ENCODE measurements at places on chromosomes 2 and 18.

DNA sequence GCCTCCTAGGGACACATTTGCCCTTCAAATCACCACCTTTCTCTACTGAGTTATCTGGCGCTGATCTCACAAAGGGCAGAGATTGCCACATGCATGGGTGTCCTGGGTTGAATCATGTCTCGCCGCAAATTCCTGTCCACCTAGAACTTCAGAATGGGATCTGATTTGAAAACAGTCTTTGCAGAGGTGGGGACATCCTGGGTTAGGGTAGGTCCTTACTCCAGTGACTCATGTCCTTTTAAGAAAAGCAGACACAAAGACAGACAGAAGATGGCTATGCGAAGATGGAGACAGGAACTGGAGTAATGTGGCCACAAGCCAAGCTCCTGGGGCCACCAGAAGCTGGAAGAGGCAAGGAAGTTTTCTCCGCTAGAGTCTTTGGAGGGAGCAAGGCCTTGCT, 197.4 kb upstream of the SMIM21 start:
- no peak for DNase-seq

DNA sequence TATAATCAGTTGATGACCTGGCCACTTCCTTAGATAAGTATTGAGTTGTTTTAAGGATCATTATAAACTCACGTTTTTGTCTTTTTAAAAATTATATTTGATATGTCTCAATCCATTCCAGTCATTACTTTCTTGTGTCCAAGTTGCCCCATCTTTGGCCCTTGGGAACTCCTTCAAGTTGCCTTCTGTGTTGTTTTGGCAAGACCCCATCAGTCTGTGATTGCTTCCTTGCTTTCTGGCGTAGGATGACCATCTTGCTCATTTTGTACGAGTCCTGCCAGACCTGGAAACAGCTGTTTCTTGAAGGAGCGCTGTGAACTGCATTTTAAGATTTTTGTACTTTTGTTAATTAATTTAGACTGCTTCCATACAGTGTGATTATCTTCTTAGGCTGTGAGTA, 68.9 kb upstream of the ITM2C start:
- no peak for DNase-seq

DNA sequence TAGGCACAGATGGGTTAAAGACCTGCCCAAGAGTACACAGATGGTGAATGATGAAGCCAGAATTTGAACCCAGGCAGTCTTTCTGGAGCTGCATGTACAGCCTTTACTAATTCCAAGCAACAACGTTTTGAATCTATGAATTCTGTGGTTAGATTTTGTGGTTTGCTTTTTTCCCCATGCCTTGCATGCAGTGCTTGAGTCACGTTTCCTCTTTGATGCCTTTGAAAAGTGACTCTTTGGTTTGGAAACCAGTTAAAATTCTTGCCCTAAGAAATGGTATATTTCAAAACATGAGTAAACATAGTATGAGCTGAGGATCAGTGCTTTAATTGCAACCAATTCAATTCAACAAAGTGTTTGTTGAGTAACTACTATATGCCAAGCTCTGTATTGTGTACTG, 48.2 kb upstream of the PPM1B start:
- DNase-seq, result no peak

DNA sequence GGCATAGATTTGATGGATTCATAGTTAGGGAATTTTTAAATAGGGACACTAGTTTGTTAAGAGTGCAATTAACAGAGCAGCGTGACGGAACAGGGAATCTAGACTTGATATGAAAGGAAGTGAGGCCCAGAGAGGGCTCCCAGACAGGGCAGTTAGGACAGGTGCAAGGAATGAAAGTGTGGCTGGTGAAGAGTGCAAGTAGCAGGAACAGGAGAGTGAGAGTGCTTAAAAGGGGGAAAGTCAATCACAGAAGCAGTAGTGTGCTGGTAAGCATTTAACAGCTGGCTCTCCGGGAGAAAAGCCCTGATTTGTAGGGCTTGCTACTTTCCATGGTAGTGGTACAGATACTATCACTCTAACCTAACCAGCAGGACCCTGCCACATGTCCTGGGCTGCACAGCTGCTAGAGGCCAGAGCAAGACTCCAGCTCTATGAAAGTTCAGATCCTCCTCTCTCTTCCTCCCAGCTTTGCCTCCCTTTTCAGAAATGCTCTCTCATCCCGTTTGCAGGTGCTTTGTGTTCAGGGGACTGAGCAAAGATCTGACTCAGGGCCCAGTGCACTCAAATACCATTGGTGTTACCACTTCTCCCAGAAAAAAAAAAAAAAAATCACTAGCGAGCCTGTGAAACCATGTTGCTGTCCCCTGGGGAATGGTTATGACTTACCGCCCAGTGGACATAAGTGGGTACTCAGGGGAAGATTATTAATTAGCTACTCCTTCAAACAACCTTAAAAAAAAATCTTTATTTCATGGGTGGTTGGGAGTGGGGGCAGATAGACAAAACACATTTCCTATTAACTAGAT, 18.1 kb upstream of the GCFC2 start:
- DNase-seq, result no peak

GRCh38 chr2:228369400-228370031, 188.0 kb upstream of the SPHKAP start:
- no peak for DNase-seq

DNA sequence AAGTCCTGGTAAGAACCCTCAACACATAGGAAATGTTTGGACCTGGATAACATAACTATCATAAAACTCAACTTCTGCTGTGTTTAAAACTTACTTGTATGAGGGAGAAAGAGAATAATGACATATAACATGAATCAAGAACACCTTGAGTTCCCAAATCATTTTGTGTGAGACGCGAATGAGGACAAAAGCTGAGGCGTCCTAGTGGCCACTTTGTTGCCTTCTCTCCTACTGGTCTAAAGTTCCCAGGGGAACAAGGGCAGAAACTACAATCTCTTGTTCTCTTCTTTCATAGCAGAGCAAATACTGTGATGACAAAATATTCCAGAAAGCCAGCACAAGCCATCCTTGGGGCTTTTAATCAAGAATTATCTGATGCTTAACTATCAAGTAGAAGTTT, 8.3 kb upstream of the LCT start:
- no peak for DNase-seq

DNA sequence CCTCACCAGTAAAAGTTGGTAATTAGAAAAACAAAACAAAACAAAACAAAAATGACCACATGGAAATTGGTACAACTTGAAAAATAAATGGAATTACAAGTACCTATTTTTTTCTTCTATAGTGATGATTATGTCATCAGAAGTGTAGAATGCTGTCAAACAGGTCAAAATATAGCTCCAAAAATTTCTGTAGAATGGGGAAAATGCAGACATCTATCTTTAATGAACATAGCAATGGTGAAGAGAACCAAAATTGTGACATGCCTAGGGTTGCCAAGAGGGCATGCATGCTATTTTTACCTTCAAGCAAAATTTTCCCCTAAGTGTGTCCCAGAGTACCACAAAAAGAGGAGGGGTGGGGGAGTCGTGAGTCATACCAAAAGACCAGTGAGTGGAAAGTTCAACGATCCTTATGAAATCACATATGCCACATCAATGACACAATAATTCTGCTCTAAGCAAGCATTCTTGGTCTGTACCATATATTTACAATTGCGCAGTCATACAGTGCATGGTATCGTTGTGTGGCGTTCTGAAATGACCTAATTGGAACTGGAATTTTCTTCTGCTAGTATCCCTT, 1436.4 kb downstream of the SUCLG1 start:
- no peak for DNase-seq

DNA sequence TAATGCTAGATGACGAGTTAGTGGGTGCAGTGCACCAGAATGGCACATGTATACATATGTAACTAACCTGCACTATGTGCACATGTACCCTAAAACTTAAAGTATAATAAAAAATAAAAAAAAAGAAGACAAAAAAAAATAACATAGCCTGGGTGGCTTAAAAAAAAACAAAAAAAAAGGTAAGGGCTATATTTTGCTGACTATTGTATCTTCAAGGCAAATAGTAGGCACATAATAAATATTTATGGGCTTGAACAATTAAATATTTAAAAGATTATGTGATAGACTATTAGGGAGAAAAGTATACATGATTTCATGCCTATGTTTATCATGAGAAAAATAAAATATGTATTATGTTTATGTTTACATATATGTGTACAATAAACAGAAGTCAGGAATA, 99.4 kb downstream of the CCDC148 start:
- DNase-seq, result no peak

GRCh38 chr18:55013086-55013485, 53.8 kb upstream of the CCDC68 start:
- DNase-seq, result no peak

GRCh38 chr18:73991570-73991969, 156.1 kb downstream of the FBXO15 start:
- no peak for DNase-seq

- no peak for DNase-seq
Measured at GRCh38 chr2:208335-208734, 55.5 kb downstream of the SH3YL1 start.

DNA sequence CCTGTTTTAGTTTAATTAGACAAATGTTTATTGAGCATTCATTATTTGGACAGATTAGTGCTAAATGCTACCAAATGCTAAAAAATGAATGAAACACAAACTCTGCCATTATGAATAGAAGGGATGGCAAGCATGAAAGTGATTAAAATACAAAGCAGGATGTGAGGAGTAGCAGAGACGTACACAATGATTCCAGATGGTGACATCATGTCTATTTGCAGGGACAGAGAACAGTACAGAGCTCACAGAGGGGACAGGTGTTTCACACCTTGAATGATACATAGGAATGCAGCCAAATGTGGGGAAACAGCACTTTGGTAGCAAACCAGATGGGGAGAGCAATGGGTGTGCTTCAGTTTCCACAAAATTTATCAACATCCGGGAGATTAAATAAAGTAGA, 76.3 kb downstream of the CD226 start:
- DNase-seq, result peak; percentile 38

GRCh38 chr2:177554365-177554764, 161.8 kb downstream of the AGPS start:
- DNase-seq, result no peak

DNA sequence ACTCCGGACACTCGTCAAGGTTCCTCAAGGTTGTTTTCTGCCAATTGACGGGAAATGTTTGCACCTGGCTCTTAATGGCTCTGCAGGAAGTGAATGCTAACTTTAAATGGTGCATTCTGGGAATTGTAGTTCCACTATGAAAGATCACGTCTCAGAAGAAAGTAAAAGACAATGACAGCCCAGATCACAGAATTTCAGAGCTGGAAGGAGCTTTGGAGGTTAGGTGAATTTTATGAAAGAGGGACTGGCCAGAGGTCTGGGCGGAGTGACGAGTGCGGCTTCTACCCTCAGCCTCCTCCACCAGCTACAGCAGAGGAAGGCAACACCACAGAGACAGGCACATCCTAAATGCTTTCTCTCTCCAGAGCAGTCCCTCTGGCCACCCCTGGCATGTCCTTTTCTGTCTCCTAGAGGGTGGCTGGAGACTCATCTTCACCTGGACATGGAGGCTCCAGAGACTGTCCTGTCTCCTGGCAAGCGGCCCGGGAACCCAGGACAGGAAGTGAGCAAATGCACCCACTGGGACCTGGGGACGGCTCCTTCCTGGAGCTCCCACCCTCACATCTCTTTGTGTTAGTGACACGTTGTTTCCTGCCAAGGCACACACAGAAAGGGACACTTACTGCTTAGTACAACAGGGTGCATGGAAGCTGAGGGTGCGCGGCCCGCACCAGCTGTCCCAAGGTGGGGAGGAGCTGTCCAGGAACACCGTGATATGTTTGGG, 19.4 kb downstream of the THAP4 start:
- peak; percentile 94 for DNase-seq

- peak; percentile 22 for DNase-seq
Measured at GRCh38 chr2:23312996-23313606, 71.9 kb upstream of the KLHL29 start.

GRCh38 chr2:149104221-149104620, 65.7 kb downstream of the LYPD6B start:
- no peak for DNase-seq

- DNase-seq, result no peak
Measured at GRCh38 chr2:51291762-51292551, 260.0 kb upstream of the NRXN1 start.

GRCh38 chr18:71327850-71328249, 1039.0 kb downstream of the SOCS6 start:
- DNase-seq, result no peak

- peak; percentile 95 for DNase-seq
Measured at GRCh38 chr18:28176948-28177827, at the start of gene CDH2. CDH2 (minus strand) TSS chr18:28177130; CDS start chr18:28177022, 108 bp downstream.

DNA sequence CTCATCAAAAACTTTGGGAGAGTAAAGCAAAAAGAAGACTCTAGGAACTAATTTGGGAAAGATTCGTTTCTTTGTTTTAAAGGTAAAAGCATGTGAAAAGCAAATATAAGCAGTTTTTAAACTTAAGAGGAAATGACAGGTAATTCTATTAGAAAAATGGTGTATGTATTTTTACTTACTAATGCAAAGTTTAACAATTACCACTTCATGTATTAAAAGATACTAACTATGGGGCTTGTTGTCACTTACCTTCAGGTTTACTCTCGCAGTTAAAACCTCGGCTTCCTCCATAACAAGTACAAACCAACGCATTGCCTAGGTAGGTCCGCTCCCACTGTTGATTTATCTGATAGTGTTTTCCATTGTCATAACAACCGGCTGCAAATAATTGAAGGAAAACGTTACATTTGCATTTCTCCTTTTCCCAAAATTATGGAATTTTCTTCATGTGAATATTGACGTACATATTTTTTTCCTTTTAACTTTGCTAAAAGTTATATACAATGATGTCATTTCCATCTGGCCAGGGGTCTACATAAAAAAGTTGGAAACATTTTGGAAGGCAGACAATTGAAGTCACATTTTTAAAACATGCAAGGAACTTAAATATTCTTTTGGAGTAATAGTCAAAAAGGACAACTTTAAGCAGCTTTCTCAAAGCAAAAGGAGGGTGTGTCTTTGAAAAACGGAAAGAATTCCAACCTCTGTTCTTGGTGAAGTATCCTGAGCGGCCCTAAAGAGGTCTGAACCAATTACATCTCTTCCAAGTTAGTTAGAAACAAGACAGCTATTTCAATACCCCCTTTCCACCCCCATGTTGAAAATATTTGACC, 1.2 kb downstream of the FN1 start:
- no peak for DNase-seq

GRCh38 chr2:199459286-199460100, 1.8 kb upstream of the SATB2 start:
- DNase-seq, result peak; percentile 86

- no peak for DNase-seq
Measured at GRCh38 chr18:63067939-63068338, 251.6 kb downstream of the BCL2 start.

- DNase-seq, result no peak
Measured at GRCh38 chr18:25233528-25234321, 118.2 kb downstream of the ZNF521 start.
